Stimulated activated CD4-positive, alpha-beta T cell treated with anti-CD3 and anti-CD28 coated beads, Interleukin-12 subunit alpha, Interleukin-12 subunit beta, amount 100 ng/mL, for 4 hours (primary cell): ENCODE measurements at places on chromosomes 4 and X.

GRCh38 chr4:81459228-81459627, 12.5 kb downstream of the RASGEF1B start:
- no peak for DNase-seq

- no peak for DNase-seq
These were observed 13.8 kb upstream of the STBD1 start for GRCh38 chr4:76292730-76293129.

- no peak for DNase-seq
These were observed 190.1 kb upstream of the C1QTNF7 start for GRCh38 chr4:15237648-15238230.

DNA sequence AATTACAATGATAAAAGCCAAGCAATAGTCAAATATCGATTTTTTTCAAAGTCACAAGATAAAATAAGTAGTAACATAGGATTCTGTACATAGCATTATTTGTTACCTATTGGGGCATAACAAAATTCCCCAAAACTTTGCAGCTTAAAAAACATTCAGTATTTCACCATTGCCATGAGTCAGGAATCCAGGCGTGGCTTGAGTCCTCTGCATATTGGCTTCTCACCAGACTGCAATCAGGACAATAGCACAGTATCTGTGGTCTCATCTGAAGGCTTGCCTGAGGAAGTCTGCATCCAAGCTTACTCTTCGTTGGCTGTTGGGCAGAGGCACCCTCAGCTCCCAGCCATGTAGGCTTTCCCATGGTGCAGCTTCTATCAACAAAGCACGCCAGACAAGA, 6.2 kb upstream of the CTBP1 start:
- DNase-seq: no peak

GRCh38 chrX:93422693-93423092, 250.7 kb downstream of the NAP1L3 start:
- no peak for DNase-seq

DNA sequence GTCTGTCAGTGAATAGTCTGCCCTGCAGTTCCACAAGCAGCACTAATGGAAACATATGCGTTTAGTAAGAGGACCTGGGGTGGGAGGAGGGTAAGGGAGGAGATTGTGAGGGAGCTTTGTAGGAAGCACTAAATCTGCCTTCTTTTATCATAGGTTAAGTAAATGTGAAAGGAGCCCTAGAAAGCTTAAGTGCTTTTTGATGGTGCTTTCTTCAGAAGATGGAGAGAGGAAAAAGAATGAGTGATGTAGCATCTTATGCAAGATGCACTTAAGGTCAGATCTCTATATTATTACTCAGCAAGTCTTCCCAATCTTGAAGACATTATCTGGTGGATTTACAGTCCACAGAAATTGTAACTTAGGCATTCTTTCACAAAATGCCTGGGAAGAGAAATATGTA, 322.7 kb downstream of the PDHA2 start:
- DNase-seq: no peak

GRCh38 chrX:19774905-19775304, 112.5 kb downstream of the SH3KBP1 start:
- DNase-seq: no peak

DNA sequence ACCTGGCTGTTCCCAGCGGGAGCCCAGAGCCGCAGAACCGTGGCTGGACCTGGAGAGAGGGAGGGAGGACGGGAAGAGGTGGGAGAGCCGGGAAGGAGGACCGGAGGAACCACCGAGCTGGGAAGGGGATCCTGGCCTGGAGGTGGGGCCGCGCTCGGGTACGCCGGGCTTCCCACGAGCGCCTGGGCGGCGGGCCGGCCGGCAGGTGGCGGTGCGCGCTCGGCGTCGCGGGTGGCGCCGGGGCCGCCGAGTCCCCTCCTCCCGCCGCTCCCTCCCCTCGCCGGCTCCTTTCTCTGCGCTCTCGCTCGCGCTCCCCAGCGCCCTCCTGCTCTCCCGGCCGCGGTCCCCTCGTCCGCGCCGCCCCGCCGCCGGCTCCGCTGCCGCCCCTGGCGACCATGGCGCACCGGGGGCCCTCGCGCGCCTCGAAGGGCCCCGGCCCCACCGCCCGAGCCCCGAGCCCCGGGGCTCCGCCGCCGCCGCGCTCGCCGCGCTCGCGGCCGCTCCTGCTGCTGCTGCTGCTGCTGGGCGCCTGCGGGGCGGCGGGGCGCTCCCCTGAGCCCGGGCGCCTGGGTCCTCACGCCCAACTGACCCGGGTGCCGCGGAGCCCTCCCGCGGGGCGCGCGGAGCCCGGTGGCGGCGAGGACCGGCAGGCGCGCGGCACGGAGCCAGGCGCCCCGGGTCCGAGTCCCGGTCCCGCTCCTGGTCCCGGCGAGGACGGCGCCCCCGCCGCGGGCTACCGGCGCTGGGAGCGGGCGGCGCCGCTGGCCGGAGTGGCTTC, at the start of gene SORCS2:
TSS of gene SORCS2 (plus strand) at position 287 of the 778 bp plus-strand sequence.
- peak; percentile 55 for DNase-seq

DNA sequence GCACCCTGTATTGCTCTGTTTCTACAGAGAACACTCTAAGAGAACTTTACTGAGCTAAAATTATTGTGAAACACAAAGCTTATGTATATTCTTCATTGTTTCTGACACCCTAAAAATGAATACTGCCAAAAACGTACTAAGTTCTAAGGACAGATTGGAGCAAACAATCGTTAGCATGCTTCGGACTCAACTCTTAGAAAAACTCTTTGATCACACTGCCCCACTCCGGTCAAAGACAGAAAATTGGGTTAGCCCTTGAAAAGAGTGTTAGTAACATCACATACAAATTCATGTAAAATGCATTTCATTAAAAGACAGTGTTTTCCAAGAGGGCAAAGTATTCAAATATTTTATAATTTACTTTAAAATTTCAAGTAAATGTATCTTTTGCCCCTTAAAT, 177.4 kb downstream of the DCHS2 start:
- no peak for DNase-seq

DNA sequence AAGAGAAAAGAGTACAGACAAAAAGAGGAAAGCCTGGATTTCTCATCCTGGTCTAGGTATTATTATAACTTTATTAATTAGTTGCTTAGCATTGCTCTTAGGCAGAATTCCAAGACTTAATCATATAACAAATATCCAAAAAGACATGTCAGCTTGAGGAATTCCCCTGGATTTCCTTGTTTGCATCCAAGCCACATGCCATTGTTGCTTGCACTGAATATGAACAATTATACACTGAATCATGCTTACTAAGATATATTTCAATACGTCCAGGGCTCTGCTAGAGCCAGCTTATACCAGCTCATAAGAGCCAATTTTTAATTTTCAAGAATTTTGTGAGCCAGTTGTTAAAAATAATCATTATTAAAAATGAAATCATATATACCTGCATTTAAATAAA, 5.5 kb upstream of the TLR10 start:
- DNase-seq: no peak

- DNase-seq: no peak
These were observed 175.3 kb upstream of the RAI2 start for GRCh38 chrX:18036394-18036793.

- DNase-seq: no peak
These were observed 233.5 kb upstream of the PGRMC2 start for GRCh38 chr4:128521156-128521555.

DNA sequence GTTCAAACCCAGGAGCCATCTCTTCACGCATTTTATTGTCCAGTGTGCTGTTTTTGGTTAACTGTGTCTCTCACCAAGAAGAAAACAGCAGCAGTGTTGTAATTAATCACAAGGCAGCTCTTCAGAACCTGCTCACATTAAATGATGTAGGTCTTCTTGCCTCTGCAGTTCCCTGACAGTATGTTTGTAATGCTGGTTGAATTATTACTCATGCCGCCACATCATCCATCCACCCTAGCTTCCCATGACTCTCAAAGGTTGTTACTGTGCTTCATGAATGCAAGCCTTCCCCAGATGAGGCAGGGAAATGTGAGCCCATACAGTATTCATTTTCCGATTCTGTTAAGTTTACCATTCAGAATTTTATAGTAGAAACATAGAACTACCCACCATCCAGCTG, 17.4 kb downstream of the TLR10 start:
- no peak for DNase-seq

- DNase-seq: no peak
These were observed 37.4 kb upstream of the STS start for GRCh38 chrX:7109838-7110793.

DNA sequence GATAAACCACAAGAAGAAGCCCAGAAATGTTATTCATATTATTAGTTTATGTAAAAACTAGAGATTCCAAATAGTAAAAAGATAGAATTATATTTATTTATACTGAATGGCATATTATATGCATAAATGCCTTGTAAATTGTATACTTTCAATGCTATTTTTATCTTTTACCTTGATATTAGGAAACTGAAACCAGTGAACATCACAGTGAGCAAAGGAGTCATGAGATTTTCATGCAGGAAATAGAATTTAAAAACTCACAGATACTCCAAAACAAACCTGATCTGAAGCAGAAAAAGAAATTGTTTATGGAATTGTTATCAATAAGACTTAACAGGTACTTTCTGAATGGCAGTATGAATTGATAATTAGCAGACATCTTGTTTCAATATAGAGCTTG, 207.3 kb upstream of the CENPE start:
- no peak for DNase-seq

DNA sequence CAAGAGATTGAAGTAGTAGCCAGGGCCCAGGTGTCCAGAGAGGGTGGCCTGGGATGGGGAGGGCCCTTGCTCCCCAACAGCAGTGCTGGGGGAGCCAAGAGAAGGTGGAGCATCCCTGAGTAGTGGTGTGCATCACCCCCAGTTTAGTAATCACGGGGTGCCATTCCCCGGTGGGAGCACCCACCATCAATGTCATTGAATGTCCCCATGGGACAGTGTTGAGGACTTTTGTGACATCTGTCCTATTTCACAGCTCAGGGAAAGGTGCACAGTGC, 4.4 kb upstream of the CPZ start:
- no peak for DNase-seq

GRCh38 chr4:90209922-90210321, 82.7 kb downstream of the CCSER1 start:
- DNase-seq: no peak

GRCh38 chr4:58658701-58659100, 1548.5 kb upstream of the IGFBP7 start:
- no peak for DNase-seq

DNA sequence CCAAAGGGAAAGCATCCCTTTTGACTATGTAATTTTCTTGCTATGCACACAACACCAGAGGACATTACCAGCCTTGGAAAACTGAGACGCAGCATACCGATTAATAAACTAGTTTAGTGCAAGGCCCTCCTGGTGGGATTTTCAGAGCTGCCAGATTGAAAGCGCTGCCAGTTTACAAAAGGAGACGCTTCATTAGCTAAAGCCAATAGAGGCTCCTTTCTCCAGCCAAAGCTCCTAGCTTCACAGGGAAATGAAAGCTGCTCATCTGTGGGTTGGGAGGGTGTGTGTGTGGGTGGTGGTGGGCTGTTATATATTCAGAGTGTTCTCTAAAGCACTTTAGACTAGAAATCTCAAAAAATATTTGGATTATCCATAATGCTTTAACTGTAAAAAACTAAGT, 32.4 kb downstream of the SPANXN4 start:
- DNase-seq: no peak

DNA sequence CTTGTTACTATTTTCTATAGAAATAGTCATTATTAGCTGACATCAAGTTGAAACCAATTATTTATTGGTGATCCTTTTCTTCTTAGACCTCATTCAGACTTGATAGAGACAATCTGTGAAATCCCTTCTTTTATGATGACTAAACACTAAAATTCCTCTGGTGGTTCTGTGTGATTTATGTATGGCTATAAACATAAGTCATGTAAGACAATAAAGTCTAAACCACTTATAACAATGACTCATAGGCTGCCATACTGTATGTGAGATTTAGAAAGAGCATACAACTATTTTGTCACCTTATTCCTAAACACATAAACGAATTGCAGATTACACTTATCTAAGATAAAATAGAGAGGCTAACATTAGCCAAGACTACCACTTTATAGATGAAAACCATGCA, 101.1 kb upstream of the PRR32 start:
- no peak for DNase-seq

DNA sequence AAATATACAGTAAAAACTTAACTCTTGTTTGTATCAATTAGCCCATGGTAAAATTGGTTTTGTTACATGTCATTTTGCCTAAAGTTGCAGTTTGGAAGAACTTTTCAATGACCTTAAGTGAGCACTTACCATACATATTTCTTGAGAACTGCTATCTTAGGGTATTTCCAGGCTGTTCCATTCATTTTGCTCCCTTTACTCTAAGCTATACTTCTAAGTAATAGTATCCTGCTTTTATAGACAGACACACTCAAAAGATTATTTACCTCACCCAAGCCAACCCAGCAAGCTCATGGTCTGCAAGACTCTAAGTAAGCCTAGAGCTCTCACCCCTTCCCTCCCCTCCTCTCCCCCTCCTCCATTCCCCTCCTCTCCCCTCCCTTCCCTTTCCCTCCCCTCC, 294.0 kb downstream of the HS3ST1 start:
- no peak for DNase-seq

- no peak for DNase-seq
These were observed 17.2 kb downstream of the XPNPEP2 start for GRCh38 chrX:129755779-129756650.

GRCh38 chrX:70022616-70023015, 27.1 kb downstream of the AWAT2 start:
- no peak for DNase-seq

- DNase-seq: no peak
These were observed 8.2 kb upstream of the ZRSR2 start for GRCh38 chrX:15781961-15782699.

DNA sequence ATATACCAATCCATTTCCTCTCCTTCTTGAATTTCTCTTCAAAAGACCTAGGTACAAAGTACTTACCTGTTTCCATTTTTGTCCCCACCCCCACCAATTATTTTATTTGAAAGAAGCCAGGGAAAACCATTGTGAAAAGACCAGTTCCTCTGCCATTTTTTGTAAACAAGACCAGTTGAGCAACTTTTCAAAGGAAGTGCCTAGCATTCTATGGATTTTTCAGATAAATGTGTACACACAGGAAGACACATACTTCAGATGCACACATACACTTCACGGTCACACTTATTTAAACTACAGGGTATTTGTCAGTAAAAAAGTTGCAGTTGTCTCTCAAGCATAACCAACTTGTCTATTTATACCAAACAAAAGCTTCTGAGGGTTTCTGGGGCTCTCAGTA, 587.2 kb upstream of the KLHL4 start:
- DNase-seq: no peak

- DNase-seq: no peak
These were observed 56.2 kb downstream of the UGT2B10 start for GRCh38 chr4:68871809-68872642.

- DNase-seq: no peak
These were observed 5.1 kb downstream of the AFF1 start for GRCh38 chr4:86939729-86940575.

GRCh38 chrX:134236626-134237614, at the start of gene CCDC160:
TSS of gene CCDC160 (plus strand) at chrX:134237182. CDS start at chrX:134244801, 7,619 bp downstream.
- peak; percentile 0 for DNase-seq

DNA sequence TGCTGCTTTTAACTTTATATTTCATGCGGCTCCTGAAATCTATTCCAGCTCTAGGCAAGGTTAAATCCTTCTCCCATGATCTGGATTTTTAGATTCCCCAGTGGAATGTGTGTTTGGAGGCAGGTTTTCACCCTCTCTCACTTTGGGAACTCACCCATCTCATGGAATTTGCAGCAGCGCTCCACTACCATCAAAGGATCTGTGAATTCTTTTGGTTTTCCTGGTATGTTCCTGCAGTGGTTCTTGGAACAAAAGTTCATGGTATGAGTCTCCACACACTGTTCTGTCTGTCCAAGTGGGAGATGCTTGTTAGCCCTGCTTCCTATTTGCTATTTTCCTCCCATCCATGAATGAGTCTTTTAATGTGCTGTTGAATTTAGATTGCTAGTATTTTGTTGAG, 14.0 kb downstream of the APOOL start:
- no peak for DNase-seq

- DNase-seq: no peak
These were observed 256.8 kb upstream of the CXXC4 start for GRCh38 chr4:104751468-104751867.
